ENCODE measurements at places on chromosomes 3 and 15. TPM values are rescaled to one million over a fixed set of nuclear protein-coding genes. Genes with fewer than 3 reads are reported as not detected.

MORC1 gene
- 0.45 TPM for polyA plus RNA-seq

COL7A1 gene
- polyA plus RNA-seq, result 24.4 TPM

FGF7 gene
- polyA plus RNA-seq, result 10.3 TPM

DUOXA2 gene
- not detected for polyA plus RNA-seq

MAP1A gene
- 9.6 TPM for polyA plus RNA-seq

CIB1 gene
- 55.7 TPM for polyA plus RNA-seq

TMEM108 gene
- 2.0 TPM for polyA plus RNA-seq

PRSS50 gene
- polyA plus RNA-seq, result 2.6 TPM

TCTA gene
- 40.4 TPM for polyA plus RNA-seq

AMT gene
- polyA plus RNA-seq, result 40.0 TPM

FEZF2 gene
- not detected for polyA plus RNA-seq

RTP1 gene
- not detected for polyA plus RNA-seq

GPR176 gene
- 16.4 TPM for polyA plus RNA-seq

SLITRK3 gene
- polyA plus RNA-seq, result 0.27 TPM

APOD gene
- 11.3 TPM for polyA plus RNA-seq

ASB14 gene
- polyA plus RNA-seq, result 0.97 TPM

C2CD4A gene
- polyA plus RNA-seq, result 0.40 TPM

C3orf20 gene
- 0.77 TPM for polyA plus RNA-seq

GRAMD2A gene
- polyA plus RNA-seq, result 6.6 TPM

NOX5 gene
- 0.73 TPM for polyA plus RNA-seq

PDCD6IP gene
- polyA plus RNA-seq, result 130 TPM

MITF gene
- 51.3 TPM for polyA plus RNA-seq

ATP13A4 gene
- 1.1 TPM for polyA plus RNA-seq

ZNF662 gene
- polyA plus RNA-seq, result 43.6 TPM

NUP210 gene
- 29.7 TPM for polyA plus RNA-seq

ZNF35 gene
- polyA plus RNA-seq, result 12.1 TPM

ADAMTS7 gene
- polyA plus RNA-seq, result 38.8 TPM

IGSF10 gene
- 2.3 TPM for polyA plus RNA-seq

MFSD1 gene
- 47.6 TPM for polyA plus RNA-seq

BSN gene
- 2.1 TPM for polyA plus RNA-seq

CCR3 gene
- polyA plus RNA-seq, result 0.07 TPM

LHFPL4 gene
- polyA plus RNA-seq, result 0.06 TPM

CCR8 gene
- not detected for polyA plus RNA-seq

SNX22 gene
- 2.5 TPM for polyA plus RNA-seq

DLL4 gene
- polyA plus RNA-seq, result 7.3 TPM

GRM2 gene
- polyA plus RNA-seq, result 0.71 TPM

SI gene
- 0.05 TPM for polyA plus RNA-seq

C3orf52 gene
- 6.8 TPM for polyA plus RNA-seq

OR5K3 gene
- not detected for polyA plus RNA-seq

BFSP2 gene
- polyA plus RNA-seq, result 0.28 TPM

DYNLT2B gene
- polyA plus RNA-seq, result 38.0 TPM

ZNF860 gene
- polyA plus RNA-seq, result 2.1 TPM

SYNPR gene
- 0.09 TPM for polyA plus RNA-seq

DPPA4 gene
- polyA plus RNA-seq, result 2.5 TPM

SLC35G2 gene
- polyA plus RNA-seq, result 3.4 TPM

ROPN1 gene
- polyA plus RNA-seq, result 0.15 TPM

ITIH1 gene
- polyA plus RNA-seq, result not detected

HESX1 gene
- 2.9 TPM for polyA plus RNA-seq

MTMR10 gene
- polyA plus RNA-seq, result 62.7 TPM

SLC51A gene
- polyA plus RNA-seq, result 11.3 TPM

REC114 gene
- polyA plus RNA-seq, result not detected

HAUS2 gene
- 21.6 TPM for polyA plus RNA-seq

PEX5L gene
- polyA plus RNA-seq, result 0.52 TPM

OGG1 gene
- 63.7 TPM for polyA plus RNA-seq

CPB1 gene
- polyA plus RNA-seq, result 0.95 TPM
